ENCODE measurements at places on chromosomes 7 and 10.

- DNase-seq, result no peak
Observed at GRCh38 chr7:158133515-158134271, 453.9 kb downstream of the PTPRN2 start.

- DNase-seq, result no peak
Observed at GRCh38 chr10:98485959-98486358, 39.2 kb upstream of the HPS1 start.

DNA sequence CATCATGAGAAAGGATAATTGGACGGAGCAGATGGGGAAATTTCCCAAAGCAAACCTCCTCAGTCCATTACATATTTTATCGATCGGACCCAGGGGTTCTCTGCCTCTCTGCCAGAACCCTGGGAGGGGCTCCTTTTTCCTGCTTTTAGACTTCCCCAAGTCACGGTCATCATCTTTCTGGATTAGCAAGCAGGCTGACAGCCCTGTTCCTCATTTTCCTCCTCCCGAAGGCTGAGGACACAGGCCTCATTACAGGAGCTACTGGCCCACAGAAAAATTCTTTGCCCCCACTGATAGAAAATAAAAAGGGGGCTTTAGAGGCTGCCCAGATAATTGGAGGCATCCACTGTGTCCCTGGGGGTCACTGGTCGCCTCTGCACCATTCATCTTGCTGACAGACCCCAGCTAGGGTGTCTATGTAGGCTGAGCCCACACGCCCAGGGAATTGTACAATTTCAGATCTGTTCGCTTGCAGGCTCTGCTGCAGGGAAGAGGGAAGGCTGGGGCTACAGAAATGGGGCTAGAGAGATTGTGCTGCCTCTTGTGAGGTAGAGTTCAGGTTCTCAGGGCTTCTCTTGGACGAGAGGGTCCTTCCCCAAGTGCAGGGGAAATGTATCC, 125.7 kb upstream of the SDK1 start:
- no peak for DNase-seq

DNA sequence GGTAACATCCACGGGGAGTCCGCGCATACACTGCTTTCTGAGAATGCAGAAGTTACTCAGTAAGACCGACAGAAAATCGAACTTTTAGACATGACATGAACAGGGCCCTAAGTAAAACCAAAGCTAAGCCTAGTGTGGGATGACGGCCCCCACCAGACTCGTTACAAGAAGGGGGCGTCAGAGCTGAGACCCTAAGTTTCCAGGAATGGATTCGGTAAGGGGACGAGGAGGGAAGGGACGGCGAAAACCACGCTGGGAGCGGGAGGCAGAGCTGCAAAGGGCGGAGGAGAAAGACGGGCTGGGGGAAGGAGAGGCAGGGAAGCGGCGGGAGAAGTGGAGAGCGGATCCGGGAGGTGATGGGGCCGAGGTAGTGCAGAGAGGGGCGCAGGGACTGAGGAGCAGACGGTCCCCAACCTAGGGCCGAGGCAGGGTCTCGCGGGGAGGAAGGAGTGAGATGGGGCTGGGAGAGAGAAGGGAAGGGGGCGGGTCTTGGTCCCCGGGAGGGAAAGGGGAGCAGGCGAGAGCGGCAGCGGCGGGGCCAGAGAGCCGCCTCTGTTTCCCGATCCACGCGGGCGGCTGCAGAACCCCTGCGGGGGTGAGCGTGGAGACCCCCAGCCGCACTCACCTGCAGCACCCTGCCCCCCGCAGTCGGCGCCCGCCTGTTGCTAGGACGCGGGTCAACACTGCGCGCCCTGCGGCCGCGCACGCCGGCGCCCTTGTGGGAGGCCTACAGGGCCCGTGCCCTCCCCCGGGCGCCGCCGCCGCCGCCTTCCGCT, 513 bp downstream of the ODAD2 start:
- no peak for DNase-seq

GRCh38 chr7:13945670-13946069, 43.8 kb downstream of the ETV1 start:
- DNase-seq, result no peak

DNA sequence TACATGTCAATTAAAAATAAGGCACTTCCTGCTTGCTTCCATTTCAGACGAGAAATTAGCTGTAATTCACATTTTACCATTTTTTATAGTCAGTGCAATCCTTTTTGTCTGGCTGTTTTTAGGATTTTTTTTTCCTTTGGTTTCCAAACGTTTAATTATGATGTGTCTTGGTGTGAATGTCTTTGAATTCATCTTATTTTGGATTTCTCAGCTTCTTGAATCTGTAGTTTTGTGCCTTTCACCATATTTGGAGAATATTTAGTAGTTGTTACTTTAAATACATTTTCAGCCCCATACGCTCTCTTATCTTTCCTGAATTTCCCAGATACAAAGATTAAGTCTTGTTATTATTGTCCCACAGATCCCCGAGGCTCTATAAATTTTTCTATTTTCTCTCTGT, 2.4 kb upstream of the SCART1 start:
- DNase-seq, result no peak

GRCh38 chr10:38043516-38043915, 33.0 kb downstream of the ZNF33A start:
- DNase-seq, result no peak

DNA sequence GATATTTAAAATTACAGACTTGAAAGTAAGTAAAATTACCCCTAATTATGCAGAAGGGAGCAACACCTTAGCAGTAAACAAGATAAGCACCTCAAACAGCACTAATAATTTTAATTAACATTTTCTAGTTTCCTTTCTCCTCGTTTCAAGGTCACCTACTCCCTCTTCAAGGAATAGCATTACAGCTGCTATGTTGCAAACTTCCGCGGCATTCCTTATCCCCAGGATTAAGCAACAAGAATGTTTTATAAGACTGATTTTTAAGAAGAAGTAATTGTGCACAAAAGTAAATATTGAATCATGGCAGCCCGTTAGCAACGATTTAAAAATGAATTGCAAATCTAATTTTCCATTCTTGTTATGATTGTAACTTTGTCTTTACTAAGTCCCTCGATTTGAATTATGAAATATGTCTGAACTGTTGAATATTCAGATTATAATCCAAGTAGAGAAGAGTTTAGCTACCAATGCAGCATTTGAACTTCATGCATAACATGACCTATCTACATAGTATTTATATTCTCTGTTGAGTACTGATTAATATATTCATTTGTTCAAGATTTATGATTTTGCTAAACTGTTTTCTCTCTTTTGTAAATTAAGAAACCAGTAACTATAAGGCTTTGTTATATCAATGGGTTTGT, 593.5 kb upstream of the MGMT start:
- DNase-seq, result no peak

DNA sequence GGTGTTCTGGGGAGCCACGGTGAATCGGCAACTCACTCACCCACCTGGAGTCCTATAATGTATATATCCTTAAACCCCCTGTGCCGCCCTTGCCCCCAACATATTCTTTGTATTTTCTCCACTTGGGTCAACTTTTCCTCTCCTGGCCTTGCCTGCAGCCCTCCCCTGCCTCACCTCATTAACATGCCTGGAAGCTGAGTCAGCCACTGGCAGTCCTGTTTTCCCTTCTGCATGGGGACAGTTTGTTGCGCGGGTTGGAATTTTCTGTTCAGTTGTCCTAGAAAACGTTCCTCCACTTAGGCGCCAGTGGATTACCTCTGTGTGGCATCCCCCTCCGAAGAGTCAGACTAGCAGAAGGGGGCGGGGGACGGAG, 97.4 kb downstream of the C10orf105 start:
- no peak for DNase-seq

DNA sequence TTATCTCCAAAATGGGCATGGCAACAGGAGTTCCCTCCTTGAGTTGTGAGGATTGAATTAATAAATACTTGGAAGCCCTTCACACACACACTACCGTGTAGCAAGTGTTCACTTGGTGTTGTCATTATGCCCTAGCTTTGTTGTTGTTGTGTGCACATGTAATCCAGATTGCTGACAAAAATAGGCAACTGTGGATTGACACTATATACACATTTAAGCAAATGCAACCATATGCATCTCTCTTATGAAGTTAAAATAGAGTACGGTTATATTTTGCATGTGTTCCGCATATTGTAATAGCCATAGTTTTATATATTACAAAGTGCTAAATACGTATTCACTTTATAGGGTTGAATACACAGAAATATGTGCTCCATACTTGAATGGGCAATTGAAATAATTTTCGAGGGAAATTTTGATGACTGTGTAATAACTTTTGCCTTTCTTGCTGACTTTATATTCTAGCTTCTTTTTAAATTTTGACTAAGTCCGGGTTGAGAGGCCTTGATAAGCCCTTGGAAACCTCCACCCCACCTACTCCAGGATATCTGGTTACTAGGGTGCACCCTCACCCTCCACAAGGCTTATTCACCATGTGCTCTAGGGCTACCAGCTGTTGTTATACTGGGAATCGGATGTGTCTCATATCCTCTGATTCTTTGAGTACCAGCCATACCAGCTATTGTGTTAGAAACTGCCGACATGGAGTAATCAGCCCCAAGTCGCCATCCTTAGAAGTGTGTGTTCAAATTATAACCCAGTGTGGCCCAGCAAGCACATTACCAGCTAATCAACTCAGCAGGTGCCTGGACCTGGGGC, 265.0 kb downstream of the CAMK1D start:
- no peak for DNase-seq

DNA sequence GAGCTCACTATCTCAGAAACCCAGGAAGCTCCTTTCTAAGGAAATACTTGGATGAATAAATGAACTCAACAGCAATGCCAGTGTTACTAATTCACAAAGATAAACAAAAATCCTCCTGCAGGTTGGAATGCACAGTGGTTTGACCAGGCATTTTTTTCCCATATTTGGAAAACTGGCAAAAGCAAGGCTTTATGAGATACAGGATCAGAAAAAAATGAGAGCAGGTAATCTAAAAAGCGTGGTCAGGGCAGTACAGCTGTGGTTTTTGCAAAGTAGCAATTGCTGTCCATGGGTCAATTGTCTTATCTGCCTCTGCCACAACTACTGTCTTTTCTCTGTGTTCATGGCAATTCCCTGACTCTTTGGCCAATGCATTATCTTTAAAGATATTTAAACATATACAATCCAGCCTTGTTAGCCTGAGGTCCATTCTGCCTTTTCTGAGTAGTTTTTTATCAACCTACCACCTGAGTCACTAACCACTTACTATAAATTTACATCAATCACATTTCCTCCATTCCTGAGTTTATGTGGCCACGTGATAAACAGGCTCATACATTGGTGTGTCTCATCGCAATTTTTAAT, 564.5 kb upstream of the IGFBP3 start:
- DNase-seq, result no peak

DNA sequence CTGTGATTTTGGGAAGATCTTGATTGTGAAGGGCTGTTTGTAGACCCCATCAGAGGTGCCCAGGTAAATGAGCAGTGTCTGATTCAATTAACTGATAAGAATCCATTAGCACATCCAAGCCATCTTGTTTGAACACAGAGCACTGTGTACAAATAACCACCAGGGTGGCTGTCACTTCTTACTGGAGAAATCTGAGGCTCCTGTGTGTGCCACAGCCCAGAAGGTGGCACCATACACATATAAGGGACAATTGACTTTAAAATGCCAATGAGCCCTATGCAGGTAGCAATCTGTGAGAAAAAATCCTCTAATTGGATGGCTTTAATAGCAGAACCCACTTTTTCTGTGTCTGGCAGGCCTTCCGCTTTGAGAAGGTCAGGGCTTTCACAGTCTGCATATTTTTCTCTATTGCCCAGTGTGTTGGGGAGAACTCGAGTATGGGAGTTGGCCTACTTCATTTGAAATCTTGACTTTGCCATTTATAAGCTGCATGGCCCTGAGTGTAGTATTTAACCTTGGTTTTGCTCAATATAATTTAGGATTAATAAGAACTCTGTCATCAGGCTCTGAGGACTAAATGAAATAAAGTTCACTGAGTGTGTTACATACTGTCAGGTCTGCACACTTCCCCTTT, 517.4 kb downstream of the CCSER2 start:
- no peak for DNase-seq

GRCh38 chr7:4010923-4011656, 671.0 kb upstream of the FOXK1 start:
- DNase-seq, result no peak

- DNase-seq, result no peak
Observed at GRCh38 chr10:48931188-48931587, 8.5 kb downstream of the LRRC18 start.

GRCh38 chr10:31867646-31868045, 61.0 kb downstream of the ARHGAP12 start:
- DNase-seq, result no peak

GRCh38 chr10:131802996-131803395, 97.8 kb upstream of the PPP2R2D start:
- DNase-seq, result no peak

DNA sequence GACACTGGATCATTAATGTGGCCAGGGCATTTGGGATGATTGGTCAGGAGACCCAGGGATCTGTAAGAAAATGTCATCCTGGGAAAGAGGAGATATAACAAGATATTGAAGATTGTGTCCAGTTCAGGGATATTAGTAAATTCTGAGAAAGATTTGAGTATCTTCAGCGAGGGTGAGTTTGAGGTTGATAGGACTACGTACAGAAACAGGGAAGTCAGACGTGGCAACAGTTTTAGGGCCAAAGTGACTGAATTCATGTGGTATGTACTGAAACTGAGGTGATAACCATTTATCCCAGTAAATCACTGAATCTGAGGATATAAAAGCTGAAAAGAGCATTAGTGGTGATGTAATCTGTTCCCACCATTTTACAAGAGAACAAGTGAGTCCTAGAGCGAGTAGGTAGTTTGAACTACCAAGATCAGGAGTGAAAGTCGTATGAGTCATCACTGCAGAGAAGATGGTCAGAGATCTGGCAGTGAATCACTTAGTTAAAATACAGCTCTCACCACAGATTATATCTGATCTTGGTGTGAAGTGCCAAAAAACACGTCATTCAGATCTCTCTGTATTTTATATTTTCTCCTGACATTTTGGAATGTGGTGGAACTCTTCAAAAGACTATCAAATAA, 220.5 kb downstream of the CDK14 start:
- DNase-seq, result no peak

- no peak for DNase-seq
Observed at GRCh38 chr7:44219371-44220045, 18.7 kb downstream of the YKT6 start.

DNA sequence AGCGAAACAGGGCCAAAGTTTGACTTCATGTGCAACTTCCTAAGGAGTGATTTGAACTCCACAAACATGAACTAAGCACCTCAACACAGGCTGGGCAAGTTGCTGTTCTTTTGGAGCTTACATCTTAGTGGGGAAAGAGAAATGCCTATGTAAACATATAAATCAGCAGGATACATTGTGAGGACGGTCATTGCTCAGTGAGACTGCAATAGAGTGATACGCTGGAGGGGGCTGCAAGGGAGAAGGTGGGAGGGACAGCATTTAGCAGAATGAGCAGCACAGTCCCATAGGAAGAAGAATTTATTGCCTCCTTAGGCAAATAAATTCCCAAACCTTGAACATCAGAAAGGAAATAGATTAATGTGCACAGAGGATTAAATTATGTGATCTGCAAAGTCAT, 90.0 kb downstream of the EGFR start:
- DNase-seq, result no peak

DNA sequence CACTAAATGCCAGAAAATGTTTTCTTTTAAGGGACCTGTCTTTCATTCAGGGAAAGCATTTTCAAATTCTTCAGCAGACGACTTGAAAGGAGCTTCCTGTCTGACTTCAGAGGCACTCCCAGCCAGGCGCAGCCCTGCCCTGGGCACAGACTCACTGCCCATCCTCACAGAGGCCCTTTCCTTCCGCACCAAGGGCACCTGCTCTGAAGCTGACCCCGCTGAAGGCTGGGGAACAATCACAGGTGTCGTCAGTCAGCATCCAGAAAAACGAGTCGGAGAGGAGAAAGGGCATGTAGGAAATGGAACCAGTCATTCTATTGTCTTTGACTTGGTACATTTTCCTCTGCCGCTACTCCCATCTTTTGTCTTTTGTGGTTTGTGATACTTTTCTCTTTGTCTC, 125.3 kb upstream of the PARD3 start:
- no peak for DNase-seq
